ENCODE measurements at places on chromosomes 4 and X.

DNA sequence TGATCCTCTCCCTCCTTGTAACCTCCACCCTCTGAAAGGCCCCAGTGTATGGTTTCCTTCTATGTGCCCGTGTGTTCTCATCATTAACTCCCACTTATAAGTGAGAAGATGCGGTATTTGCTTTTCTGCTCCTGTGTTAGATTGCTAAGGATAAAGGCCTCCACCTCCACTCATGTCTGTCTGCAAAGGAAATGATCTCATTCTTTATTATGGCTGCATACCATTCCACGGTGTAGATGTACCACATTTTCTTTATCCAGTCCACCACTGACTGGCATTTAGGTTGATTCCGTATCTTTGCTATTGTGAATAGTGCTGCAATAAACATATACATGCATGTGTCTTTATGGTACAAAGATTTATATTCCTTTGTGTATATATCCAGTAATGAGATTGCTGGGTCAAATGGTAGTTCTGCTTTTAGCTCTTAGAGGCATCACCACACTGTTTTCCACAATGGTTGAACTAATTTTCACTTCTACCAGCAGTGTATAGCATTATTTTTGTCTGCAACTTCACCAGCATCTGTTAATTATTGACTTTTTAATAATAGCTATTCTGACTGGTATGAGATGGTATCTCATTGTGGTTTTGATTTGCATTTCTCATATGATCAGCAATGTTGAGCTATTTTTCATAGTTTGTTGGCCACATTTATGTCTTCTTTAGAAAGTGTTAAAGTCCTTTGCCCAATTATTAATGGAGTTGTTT lies 1030.9 kb downstream of the FSTL5 start:
- no peak for DNase-seq

GRCh38 chr4:54281054-54281766 lies 52.1 kb downstream of the PDGFRA start:
- no peak for DNase-seq

DNA sequence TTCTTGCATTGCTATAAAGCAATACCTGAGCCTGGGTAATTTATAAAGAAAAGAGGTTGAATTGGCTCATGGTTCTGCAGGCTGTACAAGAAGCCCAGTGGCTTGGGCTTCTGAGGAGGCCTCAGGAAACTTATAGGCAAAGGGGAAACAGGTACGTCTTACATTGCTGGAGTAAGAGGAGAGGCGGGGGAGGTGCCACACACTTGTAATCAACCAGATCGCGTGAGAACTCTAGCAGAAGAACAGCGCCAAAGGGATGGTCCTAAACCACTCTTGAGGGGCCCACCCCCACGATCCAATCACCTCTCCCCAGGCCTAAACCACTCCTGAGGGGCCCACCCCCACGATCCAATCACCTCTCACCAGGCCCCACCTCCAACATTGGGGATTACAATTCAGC lies 50.6 kb upstream of the SHOX start:
- DNase-seq = no peak

DNA sequence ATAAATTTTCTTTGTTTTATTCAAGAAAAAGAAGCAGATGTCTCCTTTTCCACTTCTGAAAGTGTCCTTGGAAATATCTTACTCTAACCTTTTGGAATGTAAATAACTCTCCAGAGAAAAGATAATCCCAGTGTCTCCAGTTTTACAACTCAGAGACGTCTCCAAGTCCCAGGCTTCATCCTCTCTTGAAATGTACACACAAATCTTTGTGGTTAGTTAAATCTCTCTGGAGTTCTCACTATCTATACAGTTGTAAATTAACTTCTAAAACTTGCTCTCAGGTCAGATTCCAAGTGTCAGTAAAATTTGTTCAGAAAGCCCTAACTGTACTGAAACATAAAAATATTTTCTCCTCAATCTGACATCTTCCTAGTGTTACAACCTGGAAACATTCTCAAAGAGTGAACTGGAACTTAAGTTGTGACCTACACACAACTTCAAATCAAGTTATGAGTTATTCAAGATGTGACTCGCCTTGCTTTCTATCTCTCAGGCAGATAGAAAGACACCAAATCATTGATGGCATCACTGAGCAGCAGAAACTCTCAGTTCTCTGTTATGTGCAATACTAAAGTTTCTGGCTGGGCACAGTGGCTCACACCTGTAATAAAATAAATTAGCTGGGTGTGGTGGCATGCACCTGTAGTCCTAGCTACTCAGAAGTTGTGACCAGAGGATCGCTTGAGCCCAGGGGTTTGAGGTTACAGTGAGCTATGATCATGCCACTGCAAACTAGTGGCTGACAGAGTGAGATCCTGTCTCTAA lies 284.2 kb downstream of the RCHY1 start:
- DNase-seq = peak; percentile 60

GRCh38 chrX:10160211-10160610 lies 3.4 kb downstream of the CLCN4 start:
- DNase-seq = no peak

DNA sequence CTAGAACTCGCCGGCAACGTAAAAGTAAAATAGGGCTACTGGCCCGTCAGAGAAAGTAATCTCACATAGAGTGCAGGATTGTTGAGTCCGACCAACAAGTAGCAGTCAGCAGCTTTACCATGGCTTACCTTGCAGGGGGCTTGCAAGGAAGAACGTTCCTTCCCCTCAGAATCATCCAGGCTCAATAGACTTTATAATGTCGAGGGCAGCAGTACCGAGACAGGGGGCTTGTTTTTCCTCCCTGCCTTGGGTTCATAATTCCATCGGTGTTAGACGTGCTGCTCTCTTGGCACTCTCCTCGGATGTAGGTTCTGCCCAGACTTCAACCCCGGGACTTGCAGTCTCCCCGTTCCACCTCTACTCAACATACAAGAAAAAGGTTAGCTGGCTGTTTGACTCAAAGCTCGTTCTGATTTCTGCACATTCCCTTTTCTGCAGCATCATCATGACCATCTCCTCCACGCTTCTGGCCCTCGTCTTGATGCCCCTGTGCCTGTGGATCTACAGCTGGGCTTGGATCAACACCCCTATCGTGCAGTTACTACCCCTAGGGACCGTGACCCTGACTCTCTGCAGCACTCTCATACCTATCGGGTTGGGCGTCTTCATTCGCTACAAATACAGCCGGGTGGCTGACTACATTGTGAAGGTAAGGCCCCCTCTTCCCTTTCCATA lies 1.5 kb downstream of the SLC10A4 start:
- no peak for DNase-seq

- no peak for DNase-seq
These were observed 269.9 kb downstream of the CBLL2 start for GRCh38 chrX:22542641-22543040.

Measured in GM12865 (cell line).